ENCODE measurements at places on chromosomes 7 and 10.

DNA sequence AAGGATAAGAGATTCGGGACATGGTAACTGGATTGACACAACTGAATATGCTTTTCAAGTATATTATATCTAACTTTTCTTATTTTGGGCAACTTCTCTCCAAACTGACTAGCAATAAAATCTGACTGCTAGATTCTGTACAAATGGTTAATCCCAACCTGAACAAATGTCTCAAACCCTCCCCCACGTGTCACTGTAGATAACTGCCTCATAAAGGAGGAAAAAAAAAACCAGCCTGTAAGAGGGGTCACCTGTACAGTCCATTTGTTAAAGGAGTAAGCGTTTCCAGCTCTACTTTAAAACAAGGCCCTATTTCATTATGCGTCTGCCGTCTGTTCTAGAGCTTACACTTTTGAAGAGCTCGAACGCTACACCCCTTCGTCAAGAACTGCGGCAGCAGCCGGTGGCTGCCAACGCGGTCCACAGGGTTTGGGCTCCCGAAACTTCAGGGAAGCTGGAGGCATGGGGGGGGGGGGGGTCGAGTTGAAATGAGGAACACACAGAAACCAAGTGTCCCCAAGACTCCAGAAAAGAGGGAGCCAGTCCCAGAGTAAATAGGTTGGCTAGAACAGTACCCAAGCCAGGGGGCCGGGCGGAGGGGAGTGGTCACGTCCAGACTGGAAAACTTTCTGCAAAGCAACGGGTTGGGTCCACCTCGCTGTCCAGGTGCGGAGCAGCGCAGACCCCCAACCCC lies 492 bp downstream of the COG5 start:
- no peak for DNase-seq

- no peak for DNase-seq
Observed at GRCh38 chr7:135731-136645, 56.4 kb upstream of the FAM20C start.

GRCh38 chr7:70940597-70940996 lies 191.3 kb upstream of the GALNT17 start:
- no peak for DNase-seq

DNA sequence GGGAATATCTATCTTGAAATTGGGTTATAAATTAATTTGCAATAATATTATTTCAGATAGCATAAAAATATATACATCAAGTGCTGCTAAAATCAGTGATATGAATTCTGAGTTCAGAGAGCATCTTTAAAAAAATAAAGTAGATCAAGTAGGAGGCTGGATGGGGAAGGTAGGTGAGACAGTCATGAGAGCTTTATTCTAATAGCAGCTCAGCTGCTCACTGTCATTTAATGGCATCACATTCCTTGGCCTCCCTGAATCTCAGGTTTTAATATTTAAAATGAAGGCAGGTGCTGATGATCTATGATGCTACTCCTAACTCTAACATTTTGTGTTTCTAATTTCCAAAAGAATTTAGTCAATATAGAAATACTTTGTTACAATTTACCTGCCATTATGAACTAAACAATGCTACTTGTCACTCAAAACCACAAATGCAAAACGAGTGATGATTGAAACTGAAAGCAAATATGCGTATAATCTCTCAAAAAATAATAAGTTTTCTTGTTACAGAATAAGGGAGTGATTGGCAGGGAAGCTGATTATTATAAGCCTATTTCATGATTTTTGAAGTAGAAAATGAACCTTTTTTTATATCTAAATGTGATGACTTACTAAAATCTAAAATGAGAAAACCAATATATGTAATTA lies 147.6 kb upstream of the CSTF2T start:
- DNase-seq, result no peak

GRCh38 chr7:7251742-7252141 lies 69.4 kb downstream of the C1GALT1 start:
- DNase-seq, result no peak

Measured in AG20443 (cell line).